ENCODE measurements at places on chromosomes 6 and 20. TPM values are rescaled to one million over a fixed set of nuclear protein-coding genes. Genes with fewer than 3 reads are reported as not detected.
A peak's percentile ranks its signal among the peaks of the same experiment; 100 is the strongest.

DNA sequence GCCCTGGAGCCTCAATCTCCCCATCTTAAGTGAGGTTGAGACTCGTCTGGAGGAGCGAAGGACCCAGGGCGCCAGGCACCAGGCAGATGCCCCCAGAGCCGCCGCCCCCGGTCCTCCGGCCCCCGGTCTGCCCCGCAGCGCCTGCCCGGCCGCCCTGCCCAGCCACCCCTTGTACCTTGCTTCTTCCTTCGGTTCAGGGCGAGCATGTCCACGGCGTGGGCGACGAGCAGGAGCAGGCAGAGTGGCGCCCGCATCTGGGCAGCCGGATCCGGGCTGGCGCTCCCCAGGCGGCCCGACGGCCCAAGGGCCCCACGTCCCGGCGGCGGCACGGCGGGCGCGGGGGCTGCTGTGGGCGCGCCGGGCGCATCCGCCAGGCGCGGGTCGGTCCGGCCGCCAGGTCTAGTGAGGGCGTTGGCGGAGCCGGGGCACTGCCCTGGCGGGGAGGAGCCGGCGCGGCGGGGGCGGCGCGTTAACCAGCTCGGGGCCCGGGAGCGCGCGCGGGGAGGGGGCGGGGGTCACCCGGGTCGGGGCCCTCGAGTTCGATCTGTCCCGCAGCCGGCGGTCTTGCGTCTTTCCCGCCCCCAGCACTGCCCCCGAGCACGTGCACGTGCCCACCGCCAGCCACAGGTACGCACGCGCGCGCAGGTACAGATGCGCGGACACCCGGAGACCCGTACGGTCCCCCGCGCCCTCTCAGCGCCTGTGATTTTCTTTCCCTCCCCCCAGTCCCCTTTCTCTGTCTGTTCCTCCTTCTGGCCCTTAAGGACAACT is at the start of gene RSPO4:
TSS of gene RSPO4 (minus strand) at position 401 of the 771 bp plus-strand sequence. CDS start at position 254, 147 bp downstream.
- H3K4me3 ChIP-seq = no peak within 1 kb of the TSS
- no peak within 1 kb of the TSS for H3K27ac ChIP-seq
- H3K36me3 ChIP-seq = no peaks in the 10 kb centered on the region
- H3K27me3 ChIP-seq = peaks cover 4% of the 10 kb centered on the region

The FAXC gene
- total RNA-seq = not detected

The NR2E1 gene
- total RNA-seq = not detected

The APOBEC2 gene
- not detected for total RNA-seq

GRCh38 chr6:111230351-111231089 is 143.2 kb downstream of the SLC16A10 start:
- no peaks in the 10 kb centered on the region for H3K36me3 ChIP-seq
- H3K27ac ChIP-seq = no peak overlapping the region
- no peaks in the 10 kb centered on the region for H3K27me3 ChIP-seq
- H3K4me3 ChIP-seq = no peak overlapping the region
- no peak for DNase-seq

DNA sequence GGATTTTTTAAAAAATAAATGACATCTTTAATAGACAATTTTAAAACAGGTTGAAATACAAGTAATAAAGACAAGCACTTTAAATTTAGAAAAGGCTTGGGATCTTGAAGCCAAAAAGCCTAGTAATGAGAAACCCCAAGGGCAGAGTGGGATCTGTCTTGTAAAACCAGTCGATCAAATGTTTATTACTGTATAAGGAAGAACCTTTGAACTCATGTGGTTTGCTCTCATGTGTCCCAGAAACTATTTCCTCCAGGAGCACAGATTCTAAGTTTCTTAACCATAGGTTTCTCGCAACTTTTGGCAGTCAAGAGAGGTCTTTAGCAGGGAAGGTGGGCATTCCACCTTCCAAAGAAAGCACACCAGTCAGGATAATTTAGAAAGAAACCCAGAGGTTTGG is 541.7 kb upstream of the BTBD3 start:
- no peaks in the 10 kb centered on the region for H3K27me3 ChIP-seq
- DNase-seq = no peak
- no peak overlapping the region for H3K4me3 ChIP-seq
- no peak overlapping the region for H3K27ac ChIP-seq

DNA sequence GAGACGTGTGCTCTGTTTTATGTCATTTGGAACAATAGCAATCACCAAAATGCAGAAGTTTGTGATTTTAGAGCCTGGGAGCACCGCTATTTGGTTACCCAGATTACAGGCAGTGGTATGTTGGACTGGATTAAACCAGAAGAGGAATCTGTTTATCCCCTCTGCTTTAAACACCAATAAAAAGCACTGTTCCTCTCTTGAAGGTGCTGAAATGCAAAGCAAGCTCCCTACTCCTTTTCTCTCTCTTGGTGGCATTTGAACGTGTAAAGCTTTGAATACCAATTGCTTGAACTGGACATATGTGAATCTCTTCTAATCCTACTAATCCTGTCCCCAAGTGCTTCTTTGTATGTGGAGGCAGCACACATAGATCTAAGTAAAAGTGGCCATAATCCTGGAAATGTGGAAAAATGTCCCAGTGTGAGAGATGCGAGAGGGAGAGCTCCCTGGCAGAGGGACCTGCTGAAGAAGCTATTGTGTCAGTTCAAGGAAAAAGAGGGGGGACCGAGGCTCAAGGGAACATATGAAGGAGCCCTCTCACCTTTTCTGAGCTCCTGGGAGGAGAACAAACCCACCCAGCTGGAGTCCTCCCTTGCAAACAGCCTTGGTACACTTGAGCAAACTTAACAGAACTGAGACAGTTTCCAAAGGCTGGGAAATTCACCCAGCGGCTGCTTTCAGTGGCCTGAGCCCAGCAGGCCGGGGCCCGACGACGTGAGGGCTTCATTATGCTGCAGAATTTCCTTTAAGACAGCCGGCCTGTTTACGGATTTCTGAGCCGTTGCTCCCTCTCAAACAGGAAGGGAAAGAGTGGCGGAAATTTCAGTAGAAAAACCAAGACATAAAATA is 18.8 kb upstream of the OLIG3 start:
- H3K36me3 ChIP-seq = no peaks in the 10 kb centered on the region
- no peak overlapping the region for H3K27ac ChIP-seq
- no peak for DNase-seq
- no peaks in the 10 kb centered on the region for H3K4me1 ChIP-seq
- peaks cover 34% of the 10 kb centered on the region for H3K27me3 ChIP-seq

The CCN5 gene
- total RNA-seq = not detected

The EYS gene
- total RNA-seq = not detected

The SLCO4A1 gene
- 42.0 TPM for total RNA-seq

DNA sequence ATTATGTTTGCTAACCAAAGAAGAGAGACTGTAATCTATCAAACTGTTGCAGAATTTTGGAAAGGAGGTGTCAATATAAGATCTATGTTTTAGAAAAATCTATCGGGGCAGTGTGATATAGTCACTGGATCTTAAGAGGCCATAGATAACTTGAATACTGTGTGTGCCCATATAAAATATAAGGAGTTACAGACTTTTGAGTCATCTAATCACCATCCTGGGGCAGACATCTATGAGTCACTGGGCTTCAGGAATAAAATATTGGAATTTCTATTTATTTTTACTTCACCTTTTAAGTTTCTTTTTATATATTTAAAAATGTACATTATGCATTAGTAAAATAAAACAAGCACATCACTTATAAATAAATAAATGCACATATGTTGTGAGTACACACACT is 509.3 kb upstream of the MAN1A1 start:
- no peaks in the 10 kb centered on the region for H3K27me3 ChIP-seq
- H3K36me3 ChIP-seq = no peaks in the 10 kb centered on the region
- no peak overlapping the region for H3K4me3 ChIP-seq
- no peak overlapping the region for H3K27ac ChIP-seq

The KCNK5 gene
- total RNA-seq = 27.6 TPM

DNA sequence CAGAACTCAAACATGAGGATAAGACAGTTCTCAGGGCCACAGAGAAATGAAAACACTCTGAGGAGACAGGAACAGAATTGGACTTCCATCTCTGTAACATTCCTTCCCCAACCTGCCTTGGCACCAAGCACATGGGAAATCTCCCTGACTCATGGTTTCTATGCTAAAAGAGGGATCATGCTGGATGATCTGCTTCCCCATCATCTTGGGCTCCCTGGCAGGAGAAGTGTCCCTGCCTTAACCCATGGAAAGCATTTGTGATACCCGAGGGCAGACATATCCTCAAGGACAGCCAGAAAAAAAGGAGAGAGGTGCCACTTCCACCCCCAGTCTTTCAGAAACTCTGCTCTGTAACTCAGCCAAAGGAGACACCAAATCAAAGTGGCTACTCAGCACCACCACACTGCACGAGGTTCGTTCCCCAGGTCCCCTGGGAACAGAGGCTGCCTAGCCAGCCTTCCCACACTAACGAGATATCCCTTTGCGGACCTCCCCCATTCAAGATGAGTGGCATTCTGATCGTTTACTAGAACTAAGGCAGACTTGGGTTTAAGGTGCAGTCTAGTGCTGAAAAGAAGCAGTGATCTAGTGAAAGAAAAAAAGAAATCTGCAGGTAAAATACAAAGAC is 34.8 kb downstream of the BLOC1S5 start:
- H3K4me3 ChIP-seq = no peak overlapping the region
- no peak for DNase-seq
- H3K27ac ChIP-seq = no peak overlapping the region
- no peaks in the 10 kb centered on the region for H3K36me3 ChIP-seq

DNA sequence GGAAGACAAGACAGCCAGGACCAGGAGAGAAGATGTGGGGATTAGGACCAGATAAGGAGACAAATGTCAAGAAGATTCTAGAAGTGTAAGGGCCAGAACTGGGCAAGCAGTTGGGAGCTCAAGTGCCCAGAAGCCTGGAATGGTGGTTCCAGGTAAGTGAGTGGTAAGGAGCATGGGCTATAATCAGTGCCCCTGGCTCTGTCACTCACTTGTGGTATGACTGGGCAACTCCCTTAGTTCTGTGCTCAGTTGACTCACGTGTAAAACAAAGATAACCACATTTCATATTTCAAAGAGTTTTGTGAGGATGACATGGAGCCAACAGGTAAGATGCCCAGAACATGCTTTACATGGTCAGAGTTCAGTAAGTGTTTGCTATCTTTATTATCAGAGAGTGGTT is 11.2 kb downstream of the CCDC167 start:
- H3K4me3 ChIP-seq = no peak overlapping the region
- H3K4me1 ChIP-seq = peaks cover 50% of the 10 kb centered on the region

The PRSS16 gene
- total RNA-seq = 0.55 TPM

GRCh38 chr6:3607599-3607998 is 143.9 kb downstream of the PXDC1 start:
- H3K36me3 ChIP-seq = no peaks in the 10 kb centered on the region
- DNase-seq = no peak
- H3K27me3 ChIP-seq = no peaks in the 10 kb centered on the region
- no peak overlapping the region for H3K27ac ChIP-seq
- no peaks in the 10 kb centered on the region for H3K4me1 ChIP-seq

GRCh38 chr6:161815965-161816364 is 542.1 kb upstream of the AGPAT4 start:
- no peak overlapping the region for H3K4me3 ChIP-seq
- no peaks in the 10 kb centered on the region for H3K36me3 ChIP-seq
- H3K27me3 ChIP-seq = no peaks in the 10 kb centered on the region
- H3K27ac ChIP-seq = no peak overlapping the region

DNA sequence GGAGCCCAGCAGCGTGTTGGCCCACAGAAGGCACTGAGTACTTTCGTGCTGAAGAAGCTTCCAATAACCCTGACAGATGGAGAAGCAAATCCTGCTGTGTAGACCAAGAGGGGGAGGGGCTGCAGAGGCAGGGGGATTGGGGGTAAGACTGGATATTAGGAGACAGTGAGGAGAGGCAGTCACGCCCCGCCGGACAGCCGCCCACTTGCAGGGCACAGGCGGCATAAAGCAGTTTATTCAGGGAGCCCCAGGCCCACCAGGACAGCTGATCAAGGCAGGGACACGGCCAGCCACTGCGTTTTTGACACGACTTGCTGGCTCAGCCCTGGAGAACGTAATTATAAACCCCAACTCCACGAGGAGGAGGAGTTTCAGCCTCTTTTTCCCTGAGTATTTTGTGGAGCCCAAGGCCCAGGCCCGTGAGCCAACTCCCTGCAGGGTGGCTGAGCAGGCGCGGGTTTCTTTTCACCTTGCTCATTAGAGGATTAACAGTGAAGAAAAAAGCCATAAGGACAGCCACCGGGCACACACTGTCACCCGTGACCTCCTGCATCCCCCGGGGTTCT is 177.9 kb downstream of the TFAP2C start:
- no peak overlapping the region for H3K4me3 ChIP-seq
- no peaks in the 10 kb centered on the region for H3K27me3 ChIP-seq
- H3K27ac ChIP-seq = no peak overlapping the region

DNA sequence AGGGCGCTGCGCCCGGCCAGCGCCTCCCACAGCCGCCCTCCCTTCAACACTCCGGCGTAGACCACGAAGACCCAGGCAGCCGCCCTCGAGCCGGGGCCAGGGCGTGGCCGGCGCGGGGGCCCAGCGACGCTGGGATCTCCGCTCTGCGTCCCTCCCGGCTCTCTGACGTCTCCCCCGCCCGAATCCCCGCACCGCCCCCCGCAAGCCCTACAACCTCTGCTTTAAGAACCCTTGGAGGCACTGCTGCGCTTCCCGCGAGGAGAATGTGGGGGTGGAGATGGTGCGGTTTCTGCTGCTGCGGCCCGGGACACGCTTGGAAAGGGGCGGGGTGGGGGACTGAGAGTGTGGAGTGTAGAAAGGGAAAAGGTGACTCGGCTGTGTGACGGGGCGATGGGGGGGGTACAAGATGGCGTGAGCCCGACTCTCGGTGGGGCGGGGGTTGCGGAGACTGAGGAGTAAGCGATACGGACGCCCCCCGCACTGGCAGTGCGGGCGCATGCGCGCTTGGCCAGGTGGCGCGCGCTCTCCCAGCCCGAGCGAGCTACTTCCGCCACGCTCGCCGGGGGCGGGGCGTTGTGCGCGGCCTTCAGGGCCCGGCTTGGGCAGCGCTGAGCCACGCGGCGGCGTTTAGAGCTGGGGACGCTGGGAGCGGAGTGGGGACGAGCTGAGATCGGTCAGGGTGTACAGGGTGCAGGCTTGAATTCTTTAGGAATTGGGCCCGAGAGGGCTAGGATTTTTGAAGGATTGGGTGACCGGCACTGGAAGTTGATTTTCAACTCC is at the start of gene SUPT3H:
TSS of gene SUPT3H (minus strand) at position 381 of the 780 bp plus-strand sequence.
- H3K4me3 ChIP-seq = peak within 1 kb of the TSS; percentile 97
- no peaks in the 10 kb centered on the region for H3K27me3 ChIP-seq
- DNase-seq = peak; percentile 91
- H3K36me3 ChIP-seq = no peaks in the 10 kb centered on the region

DNA sequence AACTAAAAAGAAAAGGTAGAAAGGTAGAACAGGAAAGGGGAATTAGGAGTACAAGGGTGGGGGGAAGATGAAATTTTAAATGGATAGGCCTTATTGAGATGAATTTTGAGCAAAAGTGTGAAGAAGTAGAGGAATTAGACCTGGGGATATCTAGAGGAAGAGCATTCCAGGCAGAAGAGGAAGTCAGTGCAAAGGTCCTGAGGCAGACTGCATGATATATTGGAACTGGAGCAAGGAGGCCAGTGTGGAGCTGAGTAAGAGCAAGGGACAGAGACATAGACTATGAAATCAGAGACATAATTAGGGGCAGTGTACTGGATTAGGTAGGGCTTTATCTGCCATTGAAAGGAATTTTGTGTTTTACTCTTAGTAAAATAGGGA is 40.4 kb downstream of the MAPK14 start:
- no peak overlapping the region for H3K27ac ChIP-seq
- H3K4me1 ChIP-seq = peaks cover 27% of the 10 kb centered on the region
- H3K4me3 ChIP-seq = no peak overlapping the region
- no peaks in the 10 kb centered on the region for H3K27me3 ChIP-seq

Measured in CD8-positive, alpha-beta memory T cell (primary cell).